AG08396 (cell line): ENCODE measurements at places on chromosomes 5 and 9.
A peak's percentile ranks its signal among the peaks of the same experiment; 100 is the strongest.

DNA sequence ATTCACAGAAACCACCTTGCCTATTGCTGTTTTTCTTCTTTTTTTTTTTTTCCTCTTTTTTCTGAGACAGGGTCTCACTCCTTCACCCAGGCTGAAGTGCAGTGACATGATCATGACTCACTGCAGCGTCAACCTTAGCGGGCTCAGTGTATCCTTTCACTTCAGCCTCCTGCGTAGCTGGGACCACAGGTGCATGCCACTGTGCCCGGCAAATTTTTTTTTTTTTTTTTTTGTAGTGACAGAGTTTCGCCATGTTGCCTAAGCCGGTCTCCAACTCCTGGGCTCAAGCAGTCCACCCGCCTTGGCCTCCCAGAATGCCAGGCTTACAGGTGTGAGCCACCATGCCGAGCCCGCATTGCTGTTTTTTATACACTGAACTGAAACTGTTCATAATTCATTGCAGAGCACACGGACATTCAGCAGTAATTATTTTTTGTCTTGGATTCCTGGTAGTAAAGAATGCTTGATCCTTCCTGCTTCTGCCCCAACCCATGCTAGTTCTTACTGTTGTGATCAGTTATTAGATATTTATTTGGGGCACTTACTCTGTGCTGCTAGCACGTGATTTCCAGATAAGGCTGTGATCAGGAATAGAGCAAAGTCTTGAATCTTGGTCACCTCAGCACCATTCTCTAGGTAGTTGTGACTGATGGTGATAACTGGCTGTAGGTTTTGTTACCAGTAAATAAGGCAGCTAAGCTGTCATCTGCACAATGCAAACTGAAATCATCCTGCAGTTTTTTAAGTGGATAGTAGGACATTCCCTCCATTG is 14.0 kb downstream of the MAP3K1 start:
- no peak for DNase-seq

- DNase-seq, result no peak
These were observed 107.0 kb downstream of the CDH6 start for GRCh38 chr5:31300501-31300900.

GRCh38 chr5:10627160-10627701 is 63.4 kb downstream of the ANKRD33B start:
- no peak for DNase-seq

DNA sequence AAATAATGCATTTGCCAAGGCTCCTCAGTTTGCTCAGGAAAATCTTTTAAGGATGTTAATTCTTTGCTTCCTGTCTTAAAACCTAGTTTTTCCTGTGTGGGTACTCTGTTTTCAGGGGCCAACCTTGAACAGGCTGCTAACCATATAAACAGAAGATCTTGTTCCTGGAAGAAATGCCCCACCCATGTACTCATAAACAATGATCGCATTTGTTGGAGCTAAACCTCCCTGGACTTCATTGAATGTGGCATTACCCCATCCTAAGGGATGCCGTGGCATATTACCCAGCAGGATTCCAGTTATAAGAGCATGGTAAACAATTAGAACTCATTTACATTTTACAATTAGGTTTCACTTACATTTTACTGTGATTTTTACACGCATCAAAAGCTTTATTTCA is 436.0 kb downstream of the ZNF608 start:
- DNase-seq, result no peak

DNA sequence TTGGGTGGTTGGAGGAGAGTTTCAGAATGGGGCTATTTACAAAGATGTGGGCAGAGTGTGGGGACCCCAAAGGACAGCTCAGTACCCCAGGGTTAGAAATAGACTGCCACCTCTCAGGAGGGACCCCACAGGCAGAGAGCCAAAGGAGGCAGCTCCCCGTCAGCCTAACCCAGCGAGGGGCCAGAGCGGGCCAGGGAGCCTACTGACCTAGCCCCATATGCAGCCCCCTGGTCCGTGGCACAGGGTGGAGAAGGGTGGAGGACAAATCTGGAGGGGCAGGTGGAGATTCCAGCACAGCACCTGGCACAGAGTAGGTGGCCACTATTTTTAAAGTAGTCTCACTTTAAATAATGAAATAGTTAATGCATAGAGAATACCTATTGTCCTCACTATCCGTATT is 67.2 kb upstream of the ANGPTL2 start:
- no peak for DNase-seq

DNA sequence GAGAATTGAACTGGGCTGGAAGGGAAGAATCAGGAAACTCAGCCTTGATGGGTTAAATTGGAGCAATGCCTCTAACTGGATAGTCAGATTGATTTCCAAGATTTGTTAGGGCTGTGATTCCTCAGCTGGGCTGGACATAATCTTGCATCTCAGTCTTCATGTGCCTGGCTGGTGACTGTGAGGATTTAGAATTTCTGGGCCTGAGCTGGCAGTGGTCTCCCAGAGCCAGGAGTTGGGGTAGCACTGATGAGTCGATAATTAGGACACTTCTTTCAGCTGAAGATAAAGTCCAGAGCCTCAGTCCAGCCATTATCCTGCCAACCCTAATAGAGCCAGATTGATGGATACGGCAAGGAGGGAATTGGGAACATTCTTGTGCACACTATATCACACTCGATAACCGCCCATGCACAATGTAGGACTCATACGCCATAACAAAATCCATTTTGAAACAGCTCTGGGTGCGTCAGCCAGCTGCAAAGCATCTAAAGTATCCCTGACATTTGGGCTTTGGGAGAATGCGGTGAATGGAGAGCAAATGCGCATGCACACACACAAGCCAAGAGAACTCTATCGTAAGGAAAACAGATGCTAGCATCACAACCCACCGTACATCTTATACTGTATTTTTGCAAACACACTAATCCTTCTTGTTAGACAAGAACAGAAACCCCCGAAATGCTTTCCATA is 405.1 kb upstream of the KLF4 start:
- peak; percentile 56 for DNase-seq

GRCh38 chr9:114375386-114376175 is 12.2 kb downstream of the AKNA start:
- DNase-seq, result no peak

DNA sequence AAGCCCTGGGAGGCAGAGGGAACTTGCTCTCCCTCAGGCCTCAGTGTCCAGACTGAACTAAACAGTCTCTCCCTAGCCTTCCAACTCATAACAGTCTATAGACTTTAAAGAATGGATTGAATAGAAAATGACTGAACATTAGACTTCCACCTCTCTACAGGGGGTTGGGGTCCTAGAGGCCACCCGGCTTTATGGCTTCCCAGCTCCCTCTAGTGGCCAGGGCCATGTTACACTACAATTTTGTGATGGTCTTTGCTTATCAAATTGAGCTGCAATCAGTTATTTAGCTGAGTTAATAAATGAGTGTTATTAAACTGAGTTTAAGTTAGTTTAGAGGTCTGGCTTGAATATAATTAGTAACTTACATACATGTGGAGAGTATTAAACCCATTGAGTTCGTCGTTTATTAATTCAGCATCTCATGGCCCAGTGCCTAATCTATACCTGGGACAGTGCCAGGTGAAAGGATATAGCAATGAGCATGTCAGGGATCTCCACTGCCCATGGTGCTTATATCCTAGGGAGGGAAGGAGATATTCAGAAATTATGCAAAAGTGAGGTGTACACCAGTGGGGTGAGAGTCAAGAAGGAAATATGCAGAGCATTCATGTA is 105.2 kb downstream of the SH3TC2 start:
- DNase-seq, result peak; percentile 47

DNA sequence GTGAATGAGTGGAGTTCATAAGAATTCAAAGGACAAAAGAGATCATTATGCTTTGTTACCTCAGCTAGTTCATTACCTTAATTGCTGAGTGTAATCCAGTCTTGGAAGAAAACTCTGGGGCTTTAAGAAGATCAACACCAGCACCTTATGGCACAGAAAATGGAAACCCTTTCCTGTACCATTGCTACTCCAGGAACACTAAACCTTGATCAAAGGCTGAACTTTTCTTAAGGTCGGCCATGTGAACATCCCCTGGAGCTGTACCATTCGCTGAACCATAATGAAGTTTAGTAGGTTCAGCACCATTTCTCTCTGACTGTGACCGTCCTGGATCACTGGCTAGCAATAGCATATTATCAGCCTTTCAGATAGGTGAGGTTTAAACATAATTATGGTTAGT is 97.4 kb downstream of the PBX3 start:
- no peak for DNase-seq

DNA sequence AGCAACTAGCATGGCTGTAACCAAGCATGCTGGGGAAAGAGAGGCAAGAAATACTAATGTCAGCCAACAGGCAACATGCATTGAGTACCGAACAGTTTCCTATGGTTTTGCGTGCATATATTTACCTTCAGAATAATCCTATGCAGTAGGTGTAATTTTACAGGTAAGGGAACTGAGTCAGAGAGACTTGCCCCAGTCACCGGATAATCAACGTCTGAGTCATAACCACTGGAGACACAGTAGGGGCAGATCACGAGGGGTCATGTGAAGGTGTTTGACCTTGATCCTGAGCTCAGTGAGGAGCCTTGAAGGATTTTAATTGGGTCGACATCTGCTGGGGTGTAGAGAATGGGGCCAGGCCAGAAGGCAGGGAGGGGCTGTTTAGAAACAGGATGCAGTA is 13.4 kb upstream of the TSC1 start:
- no peak for DNase-seq

DNA sequence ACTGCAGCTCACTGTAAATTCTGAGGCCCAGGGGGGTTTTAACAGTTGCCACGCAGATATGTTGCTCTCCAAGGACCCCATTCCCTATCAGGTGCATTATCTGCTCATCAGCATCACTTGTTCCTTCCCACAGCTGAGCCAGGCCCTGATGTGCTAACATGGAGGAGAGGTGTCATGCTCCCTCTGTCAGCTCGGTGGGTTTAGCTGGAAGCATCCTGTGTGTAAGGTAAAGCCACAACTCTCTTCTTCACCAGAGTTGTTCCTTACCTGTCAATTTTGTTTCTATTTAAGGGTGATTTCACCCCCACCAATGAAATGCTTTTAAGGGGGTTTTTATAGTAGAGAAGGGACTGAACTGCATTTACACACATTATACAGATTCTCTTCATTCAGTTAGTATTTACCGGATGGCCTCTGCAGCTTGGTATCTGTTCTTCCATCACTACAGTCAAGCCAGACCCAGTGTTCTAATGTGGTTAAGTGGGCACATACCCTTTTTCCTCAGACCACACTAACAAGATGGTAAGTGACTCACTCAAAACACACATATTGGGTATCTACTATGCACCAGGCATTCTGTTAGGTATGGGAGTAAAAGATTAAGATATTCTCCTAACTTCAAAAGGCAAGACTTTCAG is 205.4 kb downstream of the DCP2 start:
- DNase-seq, result no peak
